HuH-7 (cell line): ENCODE measurements at places on chromosomes 3 and 15.

DNA sequence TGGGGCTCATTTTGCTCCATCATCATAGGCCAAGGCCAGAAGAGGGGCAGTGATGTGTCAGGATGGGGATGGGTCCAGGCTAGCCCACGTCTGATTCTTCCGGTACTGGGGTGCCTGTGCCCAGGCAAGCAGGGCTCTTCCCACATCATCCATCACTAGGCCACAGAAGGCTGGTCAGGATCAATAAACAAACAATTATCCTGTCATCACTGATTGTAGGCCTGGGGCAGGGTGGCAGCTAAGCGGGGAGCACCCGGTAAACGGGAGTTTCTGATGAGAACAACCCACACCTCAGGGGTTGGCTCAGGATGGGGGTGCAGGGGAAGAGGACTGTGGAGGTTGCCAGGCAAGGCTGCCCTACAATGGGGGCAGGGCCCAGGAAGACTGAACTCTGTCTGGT, 18.1 kb upstream of the CACNA2D2 start:
- DNase-seq, result no peak

DNA sequence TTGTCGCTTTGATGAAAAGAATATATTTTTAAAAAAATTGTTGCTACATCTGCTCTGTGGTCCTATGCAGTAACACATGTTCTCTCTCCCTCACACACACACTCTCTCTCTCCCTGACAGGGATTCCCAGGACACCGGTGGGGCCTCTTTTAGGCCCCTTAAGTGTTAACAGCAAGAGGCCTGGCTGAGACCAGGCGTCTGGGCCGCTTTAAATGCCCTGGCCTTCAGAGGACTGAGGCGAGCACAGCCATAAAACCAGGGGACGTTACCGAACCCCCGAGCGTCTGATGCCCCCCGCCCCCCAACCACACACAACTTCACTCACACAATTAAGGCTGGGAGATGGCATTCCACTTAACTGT, 1.7 kb downstream of the BNC1 start:
- DNase-seq, result no peak

- no peak for DNase-seq
Measured at GRCh38 chr3:187735837-187736236, 9.4 kb downstream of the BCL6 start.

GRCh38 chr3:138946663-138947494, at the start of the genes FOXL2 and FOXL2NB:
Gene FOXL2, minus strand, starts transcription at chr3:138947137. Its CDS starts 415 bp downstream, at chr3:138946722.
Gene FOXL2NB, plus strand, starts transcription at chr3:138947217. Its CDS starts 148 bp downstream, at chr3:138947365.
- no peak for DNase-seq

GRCh38 chr3:40487172-40487571, 10.2 kb downstream of the ZNF619 start:
- DNase-seq, result no peak

DNA sequence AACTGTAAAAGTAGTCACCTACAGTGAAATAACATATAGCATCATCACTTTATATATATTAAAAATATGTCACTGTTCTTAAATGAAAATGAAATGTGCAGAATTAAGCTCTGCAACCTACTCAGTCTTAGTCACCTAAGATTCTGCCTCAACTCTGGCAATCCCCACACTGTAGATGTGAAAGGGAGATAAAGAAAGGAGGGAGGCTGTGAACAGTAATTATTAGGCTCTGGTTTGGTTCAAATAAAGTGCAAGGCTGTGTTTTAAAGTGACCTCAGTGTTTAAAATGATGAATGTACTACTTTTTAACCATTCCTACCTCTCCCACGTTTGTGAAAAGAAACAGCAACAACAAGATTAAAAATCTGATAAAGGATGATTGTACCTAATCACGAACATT, 72.2 kb downstream of the ATP8B4 start:
- DNase-seq, result no peak

- no peak for DNase-seq
Measured at GRCh38 chr3:31754575-31755278, 222.0 kb downstream of the STT3B start.

DNA sequence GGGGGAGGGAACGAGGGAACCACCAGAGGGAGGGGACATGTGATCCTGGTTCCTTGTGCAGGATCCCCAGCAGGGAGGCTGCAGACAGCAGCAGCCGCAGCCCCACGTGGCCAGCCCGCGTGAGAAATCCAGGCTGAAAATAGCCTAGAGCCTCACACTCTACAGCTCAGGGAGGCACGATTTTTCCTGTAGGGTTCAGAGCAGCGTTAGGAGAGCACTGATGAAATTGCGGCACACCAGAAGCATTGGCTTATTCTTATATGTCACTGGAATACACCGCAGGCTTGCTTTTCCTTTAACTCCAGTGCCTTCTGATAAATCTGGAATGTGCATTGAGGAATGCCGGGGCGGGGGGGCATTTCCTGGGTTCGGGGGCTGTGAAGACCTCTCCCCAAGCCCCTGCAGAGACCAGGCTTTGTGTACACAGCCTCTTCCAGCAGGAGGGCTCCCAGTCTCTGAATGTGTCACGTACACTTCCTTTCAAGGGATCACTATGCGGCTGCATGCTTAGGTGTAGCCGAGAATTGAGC, 193.0 kb downstream of the ATP10A start:
- DNase-seq, result no peak

DNA sequence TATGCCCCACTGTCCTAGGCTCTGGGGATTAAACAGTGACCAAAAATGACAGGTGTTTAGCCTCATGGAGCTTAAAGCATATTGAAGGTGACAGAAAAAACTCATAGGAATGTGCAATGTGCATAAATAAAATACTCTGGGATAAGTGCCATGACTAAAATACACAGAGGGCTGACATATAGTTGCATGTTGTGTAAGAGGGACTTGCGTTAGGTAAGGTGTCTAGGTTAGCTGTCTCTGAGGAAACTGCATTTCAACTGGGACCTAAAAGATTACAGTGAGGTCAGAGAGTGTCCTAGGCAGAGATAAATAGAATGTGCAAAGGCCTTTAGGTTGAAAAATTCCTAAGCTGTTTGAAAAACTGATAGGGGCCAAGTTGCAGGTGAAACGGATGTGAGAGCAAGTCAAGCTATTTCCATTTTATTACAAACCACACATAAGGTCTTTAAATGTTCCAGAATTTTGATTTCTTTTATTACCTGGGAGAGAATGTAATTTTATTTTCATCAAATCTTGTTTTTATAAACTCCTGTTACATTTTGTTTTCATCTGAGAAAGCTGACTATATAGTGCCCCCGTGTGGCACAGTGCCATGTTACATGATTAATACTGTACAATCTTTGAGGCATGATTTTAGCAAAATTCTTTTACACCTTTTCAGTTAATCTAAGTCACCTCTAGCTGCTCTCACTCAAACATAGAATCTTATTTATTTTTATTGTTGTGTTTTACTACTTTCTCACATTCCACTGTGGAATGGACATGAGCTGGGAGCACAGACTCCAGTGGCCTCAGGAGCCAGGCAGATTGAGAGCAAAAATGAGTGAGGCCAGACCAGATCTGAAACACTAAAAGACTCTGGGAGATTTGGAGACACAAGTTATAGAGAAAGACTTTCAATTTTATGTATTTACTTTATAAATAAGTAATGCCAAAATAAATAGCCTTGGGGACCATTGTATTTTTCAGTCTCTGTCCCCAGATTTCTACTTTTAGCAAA, 259.6 kb upstream of the ZNF717 start:
- no peak for DNase-seq

DNA sequence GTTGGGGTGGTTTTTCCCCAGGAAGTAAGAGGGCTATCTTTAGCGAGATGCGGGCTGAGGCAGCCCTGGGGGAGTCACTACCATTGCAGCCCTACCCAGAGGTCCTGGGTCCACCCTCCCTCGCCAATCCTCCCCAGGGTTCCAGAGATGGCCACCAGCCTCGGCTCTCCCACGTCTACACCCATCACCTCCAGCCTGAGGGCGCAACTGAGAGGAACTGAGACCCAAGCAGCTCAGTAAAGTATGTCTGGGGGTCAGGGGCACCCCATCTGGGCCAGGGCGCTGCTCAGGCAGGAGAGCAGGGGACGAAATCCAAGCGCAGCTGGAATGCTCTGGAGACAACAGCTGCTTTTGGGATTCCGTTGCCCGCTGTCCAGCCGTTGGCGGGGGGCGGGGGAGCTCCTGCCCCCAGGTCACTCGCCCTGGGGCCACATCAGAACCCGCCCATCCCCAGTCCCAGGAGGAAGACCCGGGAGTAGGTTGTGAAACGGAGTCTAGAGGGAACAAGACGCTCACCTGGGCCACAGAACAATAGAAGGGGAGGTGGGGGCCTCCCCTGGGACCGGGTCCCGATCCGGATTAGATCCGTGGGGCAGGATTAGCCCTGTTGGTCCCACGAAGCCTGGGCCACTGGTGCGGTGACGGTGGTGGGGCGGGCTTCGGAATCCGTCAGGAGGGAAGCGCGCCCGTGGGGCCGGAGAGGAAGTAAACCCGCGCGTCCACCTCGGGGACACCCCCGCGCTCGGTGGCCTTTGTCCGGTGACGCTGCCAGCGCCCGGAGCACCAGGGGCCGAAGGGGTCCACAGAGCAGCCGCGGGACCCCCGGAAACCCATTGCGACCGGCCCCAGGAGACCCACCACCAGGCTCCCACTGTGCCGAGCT, 1.4 kb upstream of the NDUFAF3 start:
- no peak for DNase-seq

- DNase-seq, result no peak
Measured at GRCh38 chr15:70646169-70646568, 117.2 kb downstream of the UACA start.

DNA sequence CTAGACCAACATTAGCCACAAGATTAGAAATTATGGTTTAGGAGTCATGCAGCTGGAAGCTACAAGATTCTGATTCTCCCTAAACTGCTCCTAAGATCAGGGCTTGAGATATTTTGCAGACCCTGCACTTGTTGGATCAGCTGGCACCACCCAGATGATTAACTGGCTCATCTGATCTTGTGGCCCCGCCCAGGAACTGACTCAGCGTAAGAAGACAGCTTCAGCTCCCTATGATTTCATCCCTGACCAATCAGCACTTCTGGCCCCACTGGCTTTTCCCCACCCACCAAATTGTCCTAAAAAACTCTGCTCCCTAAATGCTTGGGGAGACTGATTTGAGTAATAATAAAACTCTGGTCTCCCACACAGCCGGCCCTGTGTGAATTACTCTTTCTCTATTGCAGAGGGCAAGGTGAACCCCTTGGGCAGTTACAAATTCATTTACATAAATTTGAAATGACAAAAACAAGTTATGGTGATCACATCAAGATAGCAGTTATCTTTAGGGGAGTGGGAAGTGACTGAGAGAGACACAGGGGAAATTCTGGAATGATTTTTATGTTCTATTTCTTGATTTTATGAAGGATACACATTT, 76.5 kb downstream of the CD200R1L start:
- no peak for DNase-seq

GRCh38 chr3:176870451-176870850, 326.8 kb downstream of the TBL1XR1 start:
- DNase-seq, result no peak

DNA sequence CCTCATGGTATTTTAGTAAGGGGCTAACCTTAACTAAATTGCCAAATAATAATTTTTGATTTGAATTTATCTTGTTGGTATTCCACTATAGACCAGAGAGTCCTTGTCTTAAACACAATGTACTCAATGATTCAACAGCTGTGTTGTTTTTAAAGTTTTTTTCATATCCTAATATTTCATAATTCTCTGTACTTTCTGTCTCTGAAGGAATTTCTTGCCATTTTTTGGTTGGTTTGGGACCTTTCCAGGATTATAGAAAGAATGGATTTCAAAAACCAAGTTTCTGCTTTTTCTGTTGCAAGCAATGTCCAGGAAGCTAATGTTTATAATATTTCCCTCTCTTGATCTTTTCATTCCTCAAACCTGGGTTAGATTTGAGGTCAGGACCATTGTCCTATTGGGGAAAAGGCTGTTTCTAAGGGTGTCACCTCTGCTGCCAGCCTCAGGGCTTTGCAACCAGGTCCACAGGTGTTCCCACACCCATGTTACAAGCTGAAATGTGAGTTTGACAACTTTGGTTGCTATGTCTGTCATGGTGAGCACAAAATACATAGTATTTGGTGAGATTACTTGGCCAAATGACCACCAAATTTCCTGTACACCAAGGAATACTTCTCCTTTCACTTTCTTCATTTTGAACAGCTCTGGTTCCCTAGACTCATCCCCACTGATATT, 363.7 kb upstream of the RGMA start:
- DNase-seq, result no peak

GRCh38 chr3:24096695-24097290, 151.7 kb downstream of the NR1D2 start:
- no peak for DNase-seq

GRCh38 chr3:114756506-114757279, 390.4 kb downstream of the ZBTB20 start:
- no peak for DNase-seq

DNA sequence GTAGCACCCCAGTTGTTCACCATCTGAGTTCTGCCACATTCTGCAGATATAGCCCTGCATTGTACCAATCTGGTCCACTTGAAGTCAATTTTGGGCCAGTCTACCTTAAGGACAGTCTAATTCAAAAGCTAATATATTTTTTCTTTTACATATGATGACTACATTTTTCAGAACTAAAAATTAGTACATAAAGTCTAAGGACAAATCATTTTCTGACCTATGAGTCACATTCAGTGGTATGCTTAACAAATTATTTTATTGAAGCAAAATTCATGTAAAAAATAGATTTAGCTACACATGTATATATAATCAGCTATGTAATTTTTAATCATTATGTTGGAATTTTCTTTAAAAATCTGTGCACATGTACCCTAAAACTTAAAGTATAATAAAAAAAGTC, 52.1 kb upstream of the IL12A start:
- DNase-seq, result no peak

- no peak for DNase-seq
Measured at GRCh38 chr3:70815817-70816216, 503.4 kb upstream of the MDFIC2 start.

DNA sequence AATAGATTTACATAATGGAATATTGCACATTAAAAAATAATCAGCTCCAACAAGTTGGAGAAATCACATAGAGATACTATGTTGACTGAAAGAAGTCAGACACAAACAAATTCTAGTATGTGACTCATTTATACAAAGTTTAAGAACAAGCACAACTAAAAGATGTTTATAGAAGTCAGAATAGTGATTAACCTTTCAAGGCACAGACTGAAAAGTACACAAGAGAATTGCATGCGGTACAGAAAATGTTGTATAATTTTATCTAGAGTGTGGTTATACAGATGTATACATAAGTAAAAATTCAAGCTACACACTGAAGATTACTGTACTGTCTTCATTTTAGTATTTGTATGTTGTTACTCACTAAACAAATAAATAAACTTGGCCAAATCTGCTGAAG, 19.3 kb upstream of the ATOSA start:
- DNase-seq, result no peak

GRCh38 chr3:135633078-135633477, 332.4 kb upstream of the PPP2R3A start:
- no peak for DNase-seq

- no peak for DNase-seq
Measured at GRCh38 chr15:41827290-41827879, 507 bp upstream of the JMJD7 start.

GRCh38 chr3:113261063-113261625, 49.8 kb downstream of the BOC start:
- DNase-seq, result no peak

GRCh38 chr3:98021830-98022560, 13.1 kb downstream of the GABRR3 start:
- DNase-seq, result no peak
